ENCODE measurements at places on chromosomes 12 and 14. TPM values are rescaled to one million over a fixed set of nuclear protein-coding genes. Genes with fewer than 3 reads are reported as not detected.

The ZFHX2 gene
- 0.59 TPM for total RNA-seq

The PGF gene
- total RNA-seq = 24.5 TPM

The SOAT2 gene
- total RNA-seq = not detected

The DCN gene
- 1,107 TPM for total RNA-seq

The RPL10L gene
- not detected for total RNA-seq

The AQP2 gene
- total RNA-seq = not detected

The KIF26A gene
- total RNA-seq = not detected

The PLEKHA5 gene
- 86.0 TPM for total RNA-seq

The CCDC175 gene
- total RNA-seq = not detected

The TAS2R14 gene
- 7.2 TPM for total RNA-seq

The SERPINA6 gene
- not detected for total RNA-seq

The NRDE2 gene
- 11.2 TPM for total RNA-seq

The CNTN1 gene
- total RNA-seq = 0.29 TPM

The CALCOCO1 gene
- 167 TPM for total RNA-seq

The GLI1 gene
- total RNA-seq = 0.29 TPM

The NTN4 gene
- 45.1 TPM for total RNA-seq

The CLEC2B gene
- total RNA-seq = 11.5 TPM

The OR6C2 gene
- not detected for total RNA-seq

The TAS2R43 gene
- total RNA-seq = not detected

The TIMM9 gene
- total RNA-seq = 24.2 TPM

The GDF3 gene
- not detected for total RNA-seq

The LRP1-AS gene
- not detected for total RNA-seq

The KCNK13 gene
- total RNA-seq = not detected

The SERPINA1 gene
- 0.29 TPM for total RNA-seq

The GDF11 gene
- 4.3 TPM for total RNA-seq

The NDRG2 gene
- under 0.01 TPM for total RNA-seq

The COX8C gene
- not detected for total RNA-seq

The SYCP3 gene
- 0.88 TPM for total RNA-seq

The IL31 gene
- not detected for total RNA-seq

The PLEKHD1 gene
- under 0.01 TPM for total RNA-seq

The KCNJ8 gene
- 9.1 TPM for total RNA-seq

The CRACR2A gene
- total RNA-seq = 13.8 TPM

The LBHD2 gene
- total RNA-seq = not detected

Data from osteoblast (primary cell).